ENCODE measurements at places on chromosomes 16 and 17.

DNA sequence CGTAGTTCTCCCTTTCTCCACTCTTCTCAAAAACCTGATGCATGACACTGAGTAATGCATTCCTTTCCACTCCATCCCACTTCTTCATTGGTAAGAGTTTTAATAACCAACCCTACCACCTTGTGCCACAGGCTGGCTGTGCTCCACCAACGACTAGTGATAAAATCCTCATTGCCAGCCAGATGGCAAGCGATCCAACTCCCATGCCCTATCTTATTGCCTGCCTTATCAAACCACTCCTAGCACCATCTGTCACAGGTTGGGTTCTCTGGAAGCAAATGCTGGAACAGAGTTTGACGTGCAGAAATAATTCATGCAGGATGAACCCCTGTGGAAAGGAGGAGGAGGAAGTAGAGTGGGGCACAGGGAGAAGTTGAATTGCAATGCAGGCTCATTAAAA, 99.5 kb downstream of the CHD9NB start:
- DNase-seq, result no peak

GRCh38 chr16:5045499-5046115, 11.9 kb upstream of the NAGPA start:
- no peak for DNase-seq

DNA sequence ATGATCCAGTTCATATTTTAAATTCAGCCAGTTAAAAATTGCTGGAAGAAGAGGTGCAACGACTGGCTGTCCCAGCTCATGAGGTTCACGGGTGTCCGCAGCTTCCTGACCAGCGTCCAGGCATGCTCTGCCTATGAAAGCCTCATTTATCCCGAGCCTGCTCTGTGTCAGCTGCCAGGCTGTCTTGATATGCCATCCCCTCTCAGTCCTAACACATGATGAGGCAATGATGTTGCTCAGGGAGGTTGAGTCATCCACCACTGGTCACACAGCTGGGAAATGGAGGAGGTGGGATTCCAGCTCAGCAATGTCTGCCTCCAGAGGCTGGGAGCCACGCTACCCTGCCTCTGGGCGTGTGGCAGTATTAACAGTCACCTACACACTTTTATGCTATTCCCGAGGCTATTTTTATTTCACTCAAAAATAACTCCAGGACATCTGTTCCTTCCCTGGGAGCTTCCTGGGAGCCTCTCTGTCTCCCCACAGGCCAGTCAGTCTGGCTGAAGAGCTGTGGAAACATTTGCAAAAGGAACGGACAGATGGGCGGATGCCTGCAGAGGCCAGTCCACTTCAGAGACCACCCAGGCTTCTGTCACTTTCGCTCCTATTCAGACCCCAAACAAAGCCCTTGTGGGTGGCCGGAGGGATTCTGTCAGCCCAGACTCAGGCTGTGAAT, 22.5 kb downstream of the RAB11FIP4 start:
- DNase-seq, result no peak

DNA sequence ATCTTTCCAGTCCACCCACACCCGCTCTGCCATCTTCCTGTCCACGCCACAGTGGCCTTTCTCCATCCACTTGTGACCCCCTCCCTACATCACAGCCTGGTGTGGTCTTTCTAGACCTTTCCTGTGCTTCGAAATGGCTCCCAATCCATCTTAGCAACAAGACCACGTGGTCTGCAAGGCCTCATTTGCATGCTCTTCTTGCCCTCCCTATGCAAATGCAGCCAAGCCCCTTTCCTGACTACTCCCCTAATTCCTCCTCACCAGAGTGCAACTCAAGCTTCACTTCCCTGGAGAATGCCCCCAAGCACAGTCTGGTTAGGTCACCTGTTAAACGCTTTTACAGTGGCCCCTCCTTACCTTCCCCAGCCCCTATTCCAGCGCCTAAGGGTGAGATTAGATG, 6.1 kb downstream of the PPP1R9B start:
- no peak for DNase-seq

GRCh38 chr17:13158494-13159240, 140.8 kb upstream of the ELAC2 start:
- DNase-seq, result no peak

- DNase-seq, result peak; percentile 56
Observed at GRCh38 chr16:84738255-84739038, 38.6 kb downstream of the USP10 start.

- no peak for DNase-seq
Observed at GRCh38 chr16:89847051-89847939, 19.0 kb downstream of the SPIRE2 start.

DNA sequence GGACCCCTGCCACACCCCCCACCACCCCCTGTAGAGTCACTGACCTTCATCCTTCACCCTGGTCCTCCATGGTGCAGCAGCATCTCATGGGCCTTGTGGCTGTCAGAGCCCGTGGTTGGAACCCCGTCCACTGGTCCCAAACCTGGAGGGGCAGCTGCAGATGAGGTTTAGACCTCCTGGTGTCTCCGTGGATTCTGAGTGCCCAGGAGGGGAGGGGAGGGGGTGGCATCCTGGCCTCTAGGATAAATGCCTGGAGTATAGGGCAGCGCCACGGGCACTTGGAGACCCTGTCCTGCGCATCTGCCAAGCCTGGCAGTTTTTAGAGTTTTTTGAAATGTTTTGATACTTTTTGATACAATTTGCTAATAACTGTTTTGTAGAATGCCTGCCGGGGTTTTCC, 17.5 kb downstream of the KLHL36 start:
- no peak for DNase-seq

DNA sequence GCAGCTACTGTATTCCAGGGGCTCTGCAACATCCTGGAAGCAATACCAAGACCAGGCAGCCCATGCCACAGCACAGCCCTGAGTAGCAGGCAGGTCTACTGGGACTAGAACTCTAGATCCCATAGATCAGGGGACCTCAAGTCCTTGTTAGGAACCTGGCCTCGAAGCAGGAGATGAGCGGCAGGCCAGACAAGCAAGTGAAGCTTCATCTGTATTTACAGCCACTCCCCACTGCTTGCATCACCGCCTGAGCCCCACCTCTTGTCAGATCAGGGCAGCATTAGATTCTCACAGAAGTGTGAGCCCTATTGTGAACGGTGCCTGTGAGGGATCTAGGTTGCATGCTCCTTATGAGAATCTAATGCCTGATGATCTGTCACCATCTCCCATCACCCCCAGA, 295.7 kb upstream of the TNRC6C start:
- DNase-seq, result no peak

DNA sequence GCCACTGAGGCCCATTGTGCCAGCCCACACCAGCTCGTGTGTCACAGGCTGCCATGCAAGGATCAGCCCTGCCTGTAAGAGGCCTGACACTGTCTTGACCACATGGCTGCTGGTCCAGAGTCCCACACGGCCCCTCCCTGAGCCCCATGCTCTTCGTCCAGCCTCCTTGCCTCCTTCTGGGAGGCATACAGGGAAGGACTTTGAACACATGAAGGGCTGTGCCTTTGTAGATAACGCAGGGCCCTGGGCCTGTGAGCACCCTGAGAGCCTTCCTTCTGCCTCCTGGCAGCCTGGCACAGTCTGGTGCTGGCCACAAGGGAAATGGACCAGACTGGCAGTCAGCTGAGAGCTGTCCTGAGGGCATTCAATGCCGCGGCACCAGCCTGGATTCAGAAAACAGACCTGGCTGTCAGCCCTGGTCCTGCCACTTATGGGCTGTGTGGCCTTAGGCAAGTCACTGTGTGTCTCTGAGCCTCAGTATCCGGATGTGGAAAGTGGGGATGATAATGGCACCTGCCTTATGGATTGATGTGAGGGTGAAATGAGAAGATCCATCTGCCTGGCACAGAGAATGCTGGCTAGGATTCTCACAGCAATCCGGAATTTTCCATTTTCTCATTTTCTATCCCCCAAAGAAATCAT, 19.2 kb upstream of the SPNS2 start:
- DNase-seq, result no peak

GRCh38 chr16:20260215-20261009, 66.9 kb downstream of the GP2 start:
- DNase-seq, result no peak

GRCh38 chr17:68343976-68344375, 52.7 kb downstream of the ARSG start:
- DNase-seq, result no peak

DNA sequence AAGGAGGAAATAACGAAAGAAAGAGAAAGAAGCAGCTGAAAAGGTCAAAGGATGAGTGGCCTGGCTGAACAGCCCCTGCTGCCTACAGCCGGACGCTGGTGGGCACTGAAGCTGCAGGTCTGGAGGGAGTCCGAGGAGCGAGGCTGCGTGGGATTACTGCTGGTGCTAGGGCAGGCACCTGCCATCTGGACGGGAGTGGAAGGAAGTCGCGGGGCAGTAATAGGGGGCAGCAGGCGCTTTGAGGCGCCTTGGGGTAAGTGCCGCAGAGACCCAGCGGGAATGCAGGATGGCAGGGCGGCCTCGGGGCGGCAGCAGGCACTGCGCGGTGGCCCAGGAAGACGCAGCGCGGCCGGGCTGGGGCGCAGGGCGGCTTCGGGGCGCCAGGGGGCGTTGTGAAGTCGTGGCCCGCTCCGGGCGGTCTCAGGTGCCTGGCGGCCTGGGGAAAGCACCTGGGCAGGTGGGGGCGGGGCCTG, 303 bp upstream of the SCNN1G start:
- DNase-seq, result peak; percentile 48

GRCh38 chr17:51353296-51353695, 93.0 kb downstream of the UTP18 start:
- DNase-seq, result no peak

- DNase-seq, result peak; percentile 91
Observed at GRCh38 chr17:43125133-43125966, at the start of gene BRCA1. BRCA1 (minus strand) TSS chr17:43125364; CDS start chr17:43124096, 1,268 bp downstream.

- DNase-seq, result no peak
Observed at GRCh38 chr17:15440347-15440746, 27.1 kb downstream of the CDRT4 start.

- no peak for DNase-seq
Observed at GRCh38 chr16:85441890-85442670, 171.0 kb upstream of the GSE1 start.

DNA sequence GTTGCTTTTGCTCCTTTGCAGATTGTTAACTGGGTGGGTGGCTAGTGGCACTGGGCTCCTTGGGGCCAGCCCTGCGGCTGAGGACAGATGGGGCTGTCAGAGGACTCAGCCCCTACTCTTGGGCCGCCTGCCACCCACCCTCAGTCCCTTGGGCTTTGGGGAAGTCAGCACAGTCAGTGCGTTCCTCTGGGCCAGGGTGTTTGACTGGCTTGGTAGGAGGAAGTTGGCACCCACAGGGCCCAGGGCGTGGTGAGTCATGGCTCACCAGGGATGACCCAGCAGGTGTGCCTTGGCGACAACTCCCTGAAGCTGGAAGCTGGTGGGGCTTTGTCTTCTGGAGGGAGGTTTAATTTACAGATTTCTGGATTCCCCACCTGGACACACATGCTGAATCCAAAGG, 32.4 kb downstream of the HAPSTR1 start:
- DNase-seq, result no peak

DNA sequence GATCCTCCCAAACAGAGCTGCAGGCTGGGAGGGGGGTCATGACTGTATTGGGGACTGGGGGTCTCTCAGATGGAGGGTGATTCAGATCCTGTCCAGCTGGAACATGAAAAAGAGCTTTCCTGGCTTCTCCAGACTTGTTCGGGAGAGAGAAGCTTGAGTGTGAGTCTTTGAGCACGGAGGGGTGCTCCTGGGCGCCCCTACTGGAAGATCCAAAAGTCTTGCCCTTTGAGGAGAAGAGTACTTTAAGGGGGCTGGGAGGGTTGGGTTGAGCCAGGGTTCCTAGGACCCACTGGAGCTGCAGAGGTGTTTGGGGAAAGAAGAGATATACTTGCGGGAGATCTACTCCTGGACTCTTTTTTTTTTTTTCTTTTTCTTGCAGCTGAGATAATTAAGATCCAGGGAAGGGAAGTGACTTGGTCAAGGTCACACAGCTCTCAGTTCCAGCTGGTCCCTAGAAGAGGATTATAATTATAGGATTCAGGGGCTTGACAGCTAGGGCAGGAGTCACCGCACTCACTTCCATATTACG, 8.4 kb downstream of the RARA start:
- DNase-seq, result peak; percentile 36

DNA sequence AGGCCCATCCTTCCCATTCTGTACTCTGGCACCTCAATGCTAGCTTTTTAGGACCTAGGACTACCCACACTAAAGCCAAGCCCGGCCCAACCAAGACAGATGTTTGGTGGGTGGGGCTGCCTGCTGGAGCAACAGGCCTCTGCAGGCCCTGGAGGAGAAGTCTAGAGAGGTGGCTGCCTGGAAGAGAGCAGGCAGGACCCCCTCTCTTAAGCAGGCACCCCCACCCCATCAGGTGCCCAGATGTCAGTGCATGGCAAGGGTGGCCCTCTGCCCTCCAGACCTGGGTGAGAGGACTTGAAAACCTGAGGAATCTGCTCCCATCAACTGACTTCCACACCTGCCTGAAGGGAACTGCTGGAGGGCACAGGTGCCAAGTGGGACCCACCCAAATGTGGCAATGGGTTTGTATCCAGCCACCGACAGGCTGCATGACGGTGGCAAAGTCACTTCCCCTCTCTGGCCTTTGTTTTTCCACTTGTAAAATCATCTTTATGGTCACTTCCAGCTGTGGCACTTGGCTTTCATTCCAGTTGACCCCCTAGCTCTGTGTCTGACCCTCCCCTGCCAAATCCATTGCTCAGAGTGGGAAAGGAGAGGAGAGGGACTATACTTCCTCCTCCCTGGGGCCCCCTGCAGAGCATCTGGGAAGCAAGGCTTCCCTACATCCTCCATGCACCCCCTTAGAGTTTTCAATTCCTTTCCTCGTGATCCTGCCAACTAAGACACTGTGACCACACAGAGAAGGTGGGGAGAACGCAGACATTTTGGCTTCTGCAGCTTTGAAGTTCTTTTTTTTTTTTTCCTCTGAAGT, 1.7 kb upstream of the STAT5A start:
- DNase-seq, result no peak

- peak; percentile 26 for DNase-seq
Observed at GRCh38 chr17:47742319-47743181, 9.5 kb downstream of the TBX21 start.

DNA sequence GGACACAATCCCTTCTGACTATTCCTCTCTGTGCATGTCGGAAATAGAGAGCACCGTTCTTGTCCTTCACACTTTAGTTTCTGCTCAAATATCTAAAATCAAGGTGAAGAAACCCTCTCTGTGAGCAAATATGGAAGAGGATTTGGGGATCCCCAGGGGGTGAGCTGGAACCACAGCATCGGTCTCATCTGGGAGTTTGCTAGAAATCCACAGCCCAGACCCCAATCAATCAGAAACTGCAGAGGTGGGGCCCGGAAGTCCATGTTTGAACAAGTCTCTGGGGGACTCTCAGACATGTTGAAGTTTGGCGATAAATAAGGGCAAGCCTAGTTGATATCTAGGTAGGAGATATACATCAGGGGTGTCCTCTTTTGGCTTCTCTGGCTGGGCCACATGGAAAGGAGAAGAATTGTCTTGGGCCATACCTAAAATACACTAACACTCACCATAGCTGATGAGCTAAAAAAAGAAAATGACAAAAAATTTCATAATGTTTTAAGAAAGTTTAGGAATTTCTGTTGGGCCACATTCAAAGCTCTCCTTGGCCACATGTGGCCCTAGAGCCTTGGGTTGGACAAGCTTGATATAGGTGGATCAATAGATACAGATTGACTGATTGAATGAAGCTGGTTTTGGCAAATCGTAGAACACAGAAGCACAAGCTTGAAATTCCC, 168.0 kb upstream of the FOXF1 start:
- DNase-seq, result no peak

- no peak for DNase-seq
Observed at GRCh38 chr17:28777178-28777577, 33.4 kb downstream of the TRAF4 start.
